CD4-positive, alpha-beta T cell treated with Interferon alpha-2 for 1 hour (primary cell): ENCODE measurements at places on chromosomes 2 and 18.

- peak; percentile 46 for DNase-seq
Observed at GRCh38 chr2:157439824-157440186, 4.1 kb downstream of the CYTIP start.

DNA sequence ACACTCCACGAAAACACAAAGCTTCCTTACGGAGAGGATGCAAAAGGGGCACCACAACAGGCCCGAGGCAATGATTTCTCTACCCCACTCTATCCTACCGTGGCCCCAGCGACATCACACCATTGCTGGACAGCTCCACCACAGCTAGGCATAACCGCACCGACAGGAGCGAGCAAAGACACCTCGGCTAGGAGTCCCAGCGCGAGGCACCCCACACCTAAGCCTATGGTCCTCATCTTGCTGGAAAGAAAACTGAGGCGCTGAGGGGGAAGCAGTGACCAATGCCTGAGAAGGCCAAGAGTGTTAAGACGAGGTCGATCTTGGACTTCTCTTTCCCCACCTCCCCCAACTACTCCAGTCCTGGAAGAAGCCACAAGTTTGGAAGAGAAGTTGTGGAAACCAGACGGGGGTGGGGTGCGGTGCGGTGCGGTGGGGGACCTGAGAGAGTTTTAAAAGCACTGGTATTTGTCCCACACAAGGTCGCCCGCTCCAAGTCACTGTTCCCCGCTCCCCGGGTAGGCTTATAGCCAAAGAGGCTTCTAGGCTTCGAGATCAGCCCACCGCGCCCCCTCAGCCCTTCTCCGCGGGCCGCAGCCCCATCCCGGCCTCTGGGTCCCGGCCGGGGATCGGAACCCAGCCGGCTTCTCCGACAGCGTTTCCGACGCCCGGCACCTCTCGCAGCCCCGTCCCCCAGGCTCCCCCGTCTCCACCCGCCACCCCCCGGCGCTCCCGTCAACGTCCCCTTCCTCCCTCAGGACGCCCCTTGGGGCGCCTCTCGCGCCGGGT, 766 bp downstream of the PDE6D start:
- no peak for DNase-seq

- peak; percentile 57 for DNase-seq
Observed at GRCh38 chr18:11851806-11852337, 659 bp downstream of the CHMP1B start.

- no peak for DNase-seq
Observed at GRCh38 chr2:162435676-162436075, 91.7 kb downstream of the GCA start.

- no peak for DNase-seq
Observed at GRCh38 chr2:102064679-102065674, 73.2 kb downstream of the IL1R2 start.
